ENCODE measurements at places on chromosomes 4 and X.

DNA sequence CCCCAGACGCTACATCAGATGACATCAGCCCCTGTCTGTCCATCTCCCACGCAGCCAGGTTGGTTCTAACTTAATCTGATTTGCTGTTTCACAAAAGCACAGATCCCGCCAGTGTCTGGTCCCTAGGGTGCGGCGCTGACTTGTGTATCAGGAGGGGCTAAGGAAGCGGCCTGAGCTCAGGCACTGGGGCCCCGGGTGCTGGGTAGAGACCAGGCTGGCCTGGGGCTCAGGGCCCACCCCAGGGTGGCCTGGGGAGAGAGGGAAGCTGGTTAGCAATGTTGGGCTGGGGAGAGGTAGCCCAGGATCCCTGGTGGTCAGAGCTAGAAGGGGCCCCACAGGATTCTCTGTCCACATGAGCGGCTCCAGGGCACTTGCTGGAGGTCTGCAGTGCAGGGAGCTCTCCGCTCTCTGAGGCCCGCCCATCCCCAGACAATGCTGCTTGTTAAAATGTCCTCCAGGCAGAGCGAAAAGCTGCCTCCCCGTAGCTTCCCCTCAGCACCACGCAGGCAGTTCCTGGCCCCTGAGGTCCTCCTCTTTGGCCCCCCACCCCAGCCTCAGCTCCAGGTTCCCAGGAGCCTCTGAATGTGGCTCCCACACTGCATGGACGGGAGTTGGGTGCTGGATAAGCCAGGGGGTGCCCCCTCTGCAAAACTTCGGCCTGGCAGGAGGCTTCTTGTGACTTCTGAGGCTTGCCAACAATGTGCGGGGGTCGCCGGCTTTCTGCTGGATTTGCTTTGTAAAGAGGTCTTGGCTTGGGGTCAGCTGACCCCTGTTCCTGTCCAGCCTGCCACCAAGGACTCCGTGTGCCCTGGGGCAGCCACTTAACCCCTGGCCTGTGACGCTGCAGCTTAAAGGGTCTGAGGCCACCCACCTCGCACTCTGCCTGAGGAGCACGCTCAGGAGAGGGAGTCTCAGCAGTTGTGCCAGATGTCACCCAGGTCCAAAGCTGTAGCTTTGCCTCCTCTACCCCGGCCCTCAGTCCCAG, 112.9 kb downstream of the CPZ start:
- DNase-seq: no peak

DNA sequence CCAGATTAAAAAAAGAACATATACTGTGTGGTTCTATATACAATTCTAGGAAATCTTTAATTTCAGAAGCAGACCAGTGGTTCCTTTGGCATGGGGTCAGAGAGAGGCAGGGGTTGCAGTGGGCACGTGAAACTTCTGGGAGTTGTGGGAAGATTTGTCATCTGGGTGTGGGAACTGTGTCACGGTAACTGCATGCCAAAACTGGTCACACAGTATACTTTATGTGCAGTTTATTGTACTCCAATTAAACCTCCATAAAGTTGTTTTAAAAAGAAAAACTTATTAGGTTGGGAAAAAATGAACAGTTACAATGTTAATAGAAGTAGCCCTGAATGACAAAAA, 26.7 kb upstream of the STS start:
- DNase-seq: no peak

- no peak for DNase-seq
Measured at GRCh38 chrX:6131287-6131686, 97.4 kb downstream of the NLGN4X start.

DNA sequence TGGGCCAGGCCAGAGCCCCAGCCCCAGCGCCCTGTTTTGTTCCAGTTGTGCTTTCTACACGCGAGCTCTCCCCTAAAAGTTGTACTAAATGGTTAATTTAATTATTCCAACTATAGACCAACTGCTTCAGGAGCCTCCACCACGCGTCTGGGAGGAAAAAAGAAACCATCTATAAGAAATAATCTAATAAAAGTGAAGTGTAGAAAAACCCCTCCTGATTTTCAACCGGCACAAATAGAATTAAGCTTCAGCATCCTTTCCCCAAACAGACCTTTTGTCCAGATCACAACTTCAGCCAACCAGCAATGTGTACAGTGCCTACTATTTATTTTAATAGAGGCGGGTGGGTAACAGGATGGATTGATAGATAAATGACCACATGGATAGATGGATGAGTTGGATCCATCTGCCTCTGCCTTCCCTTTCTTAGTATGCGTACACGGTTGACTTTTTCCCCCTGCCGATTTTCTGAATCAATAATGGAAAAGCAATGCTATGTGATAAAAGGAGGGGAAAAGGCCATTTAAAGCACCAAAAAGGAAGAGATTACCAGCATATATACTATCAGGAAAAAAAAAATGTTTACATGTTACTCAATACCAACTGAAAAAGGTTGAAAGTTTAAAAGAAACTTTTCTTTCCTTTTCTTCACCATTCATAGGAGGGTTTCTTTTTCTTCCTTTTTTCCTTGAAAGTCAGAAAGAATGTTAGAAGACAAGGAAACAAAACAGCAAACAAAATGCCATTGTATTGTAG, 3.7 kb upstream of the PHOX2B start:
- no peak for DNase-seq

DNA sequence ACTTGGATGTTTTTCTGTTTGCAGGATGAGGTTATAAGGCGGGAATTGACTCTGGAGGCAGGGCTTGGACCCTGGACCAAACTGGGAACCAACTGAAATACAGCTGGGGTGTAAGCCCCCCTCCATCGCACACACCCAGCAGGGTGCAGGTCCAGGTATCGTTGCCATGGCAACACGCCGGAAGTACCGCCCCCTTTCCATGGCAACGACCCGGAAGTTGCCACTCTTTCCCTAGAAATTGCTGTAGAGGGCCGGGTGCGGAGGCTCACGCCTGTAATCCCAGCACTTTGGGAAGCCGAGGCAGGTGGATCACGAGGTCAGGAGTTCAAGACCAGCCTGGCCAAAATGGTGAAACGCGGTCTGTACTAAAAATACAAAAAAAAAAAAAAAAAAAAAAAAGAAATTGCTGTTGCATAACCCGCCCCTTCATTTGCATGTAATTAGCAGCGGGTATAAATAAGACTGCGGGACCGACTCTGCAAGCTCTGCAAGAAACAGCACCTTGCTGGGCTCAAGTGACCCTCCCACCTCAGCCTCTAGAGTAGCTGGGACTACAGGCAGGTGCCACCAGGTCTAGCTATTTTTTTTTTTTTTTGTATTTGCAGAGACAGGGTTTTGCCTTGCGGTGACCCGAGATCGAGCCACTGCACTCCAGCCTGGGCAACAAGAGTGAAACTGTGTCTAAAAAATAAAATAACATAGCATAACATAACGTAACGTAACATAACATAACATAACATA, 139.6 kb downstream of the CRLF2 start:
- DNase-seq: no peak

DNA sequence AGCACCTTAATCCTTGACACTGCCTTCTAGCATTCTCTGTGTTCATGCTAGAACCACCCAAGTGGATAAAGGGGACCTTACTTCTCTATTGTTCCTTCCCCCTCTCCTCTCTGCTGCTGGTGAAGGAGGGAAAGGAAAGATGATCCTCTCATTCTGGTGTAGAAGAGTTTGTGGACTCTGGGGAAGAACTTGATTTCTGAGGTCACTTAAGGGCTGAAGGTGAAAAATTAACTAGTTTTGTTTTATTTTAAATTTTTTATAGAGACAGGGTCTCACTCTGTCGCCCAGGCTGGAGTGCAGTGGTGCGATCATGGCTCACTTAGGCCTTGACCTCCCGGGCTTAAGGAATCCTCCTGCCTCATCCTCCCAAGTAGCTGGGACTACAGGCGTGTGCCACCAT, 29.8 kb downstream of the SMS start:
- DNase-seq: no peak

- DNase-seq: no peak
Measured at GRCh38 chrX:95427389-95427788, 1257.3 kb upstream of the DIAPH2 start.

GRCh38 chrX:11789809-11790208, 31.8 kb downstream of the MSL3 start:
- no peak for DNase-seq

- no peak for DNase-seq
Measured at GRCh38 chr4:102734116-102734515, 26.7 kb downstream of the MANBA start.

GRCh38 chrX:56978172-56978571, 17.2 kb downstream of the SPIN3 start:
- DNase-seq: no peak

DNA sequence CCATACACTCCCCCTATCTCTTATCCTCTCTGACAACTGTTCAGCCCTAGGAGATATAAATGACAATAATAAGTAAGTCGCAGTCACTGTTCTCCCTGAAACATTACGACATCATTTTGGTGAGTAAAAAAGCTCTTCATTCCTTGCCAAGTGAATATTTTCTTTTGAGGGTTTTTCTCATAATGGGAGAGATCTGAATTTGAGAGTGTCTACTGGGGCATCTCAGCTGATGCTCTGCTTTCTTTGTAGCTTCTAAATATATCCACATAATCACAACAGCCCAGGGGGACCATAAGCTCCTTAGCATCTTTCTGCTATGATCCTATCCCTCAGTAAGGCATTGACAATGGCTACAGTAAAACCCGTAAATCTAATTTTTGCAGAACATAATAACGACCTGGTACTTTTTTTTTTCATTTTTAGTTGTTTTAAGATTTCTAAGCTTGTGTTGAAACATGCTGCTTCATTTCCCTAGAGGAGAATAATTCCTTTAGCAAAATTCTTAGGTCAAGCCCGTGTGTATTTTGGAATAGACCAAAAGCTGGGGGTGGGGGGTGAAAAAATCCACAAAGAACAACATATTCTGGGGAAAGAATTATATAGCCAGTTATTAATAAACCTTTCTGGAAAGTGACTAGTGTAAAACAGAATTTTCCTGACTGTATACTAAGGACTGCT, 78.1 kb upstream of the GPM6B start:
- no peak for DNase-seq

GRCh38 chrX:8731559-8732395, at the start of gene ANOS1:
ANOS1 (minus strand) TSS chrX:8732137; CDS start chrX:8732036, 101 bp downstream.
- DNase-seq: no peak

DNA sequence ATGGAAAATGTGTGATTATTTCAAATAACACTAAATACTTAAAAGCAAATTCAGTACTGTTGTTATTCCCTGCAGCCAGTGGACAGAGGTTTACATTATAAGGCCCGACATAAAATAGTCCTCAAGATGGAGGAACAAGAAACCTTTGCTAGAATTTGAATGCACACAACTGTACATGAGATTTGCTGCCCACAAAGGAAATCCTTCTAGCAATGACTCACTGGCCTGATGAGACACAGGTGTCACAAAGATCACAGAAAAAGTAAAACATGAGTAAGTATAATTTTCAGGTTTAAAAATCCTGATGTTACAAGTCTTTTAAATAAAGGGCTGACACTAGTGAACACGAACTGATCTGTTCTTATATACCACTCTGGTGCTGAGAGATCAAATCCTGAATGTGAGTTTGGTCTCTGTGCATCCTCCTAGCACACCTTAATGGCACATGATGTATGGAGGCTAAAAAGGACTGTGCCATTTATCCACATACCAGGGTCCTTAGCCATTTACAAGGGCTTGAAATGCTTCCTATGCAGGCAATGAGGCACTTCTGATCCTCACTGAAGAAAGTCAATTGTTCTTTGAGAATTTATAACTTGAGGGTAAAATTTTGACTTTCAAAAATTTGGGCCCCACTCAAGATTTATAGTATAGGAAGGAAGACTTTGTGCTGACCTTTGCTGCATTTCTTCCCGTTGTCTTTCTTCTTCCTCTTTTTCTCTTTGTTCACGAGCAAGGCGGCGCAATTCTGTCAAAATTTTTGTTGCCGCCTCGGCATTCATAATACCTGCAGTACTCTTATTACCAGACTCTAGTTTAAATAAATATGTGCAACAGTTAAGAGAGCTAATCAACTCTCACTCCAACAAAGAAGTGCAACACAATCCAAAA, 23.0 kb downstream of the MAP7D3 start:
- no peak for DNase-seq

- no peak for DNase-seq
Measured at GRCh38 chr4:1522606-1523005, 116.4 kb upstream of the NKX1-1 start.

DNA sequence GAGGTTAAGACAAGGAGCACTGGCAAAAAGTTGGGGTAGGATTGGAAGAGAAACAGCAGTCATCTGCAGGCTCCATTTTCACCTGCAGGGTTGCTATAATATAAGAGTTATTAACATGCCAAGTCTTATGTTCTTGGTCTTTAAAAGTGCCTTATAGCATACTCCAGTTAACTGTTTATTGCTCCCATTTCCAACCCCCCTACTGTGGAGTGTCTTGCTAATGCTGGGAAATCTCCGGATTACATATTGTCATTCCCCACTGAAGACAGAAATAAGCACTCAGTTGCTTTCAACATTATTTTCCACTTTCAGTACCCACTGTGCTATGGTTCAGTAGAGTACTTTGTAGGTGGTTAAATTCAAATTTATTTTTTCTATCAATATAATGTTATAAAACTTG, 1014.3 kb downstream of the RPA4 start:
- no peak for DNase-seq

DNA sequence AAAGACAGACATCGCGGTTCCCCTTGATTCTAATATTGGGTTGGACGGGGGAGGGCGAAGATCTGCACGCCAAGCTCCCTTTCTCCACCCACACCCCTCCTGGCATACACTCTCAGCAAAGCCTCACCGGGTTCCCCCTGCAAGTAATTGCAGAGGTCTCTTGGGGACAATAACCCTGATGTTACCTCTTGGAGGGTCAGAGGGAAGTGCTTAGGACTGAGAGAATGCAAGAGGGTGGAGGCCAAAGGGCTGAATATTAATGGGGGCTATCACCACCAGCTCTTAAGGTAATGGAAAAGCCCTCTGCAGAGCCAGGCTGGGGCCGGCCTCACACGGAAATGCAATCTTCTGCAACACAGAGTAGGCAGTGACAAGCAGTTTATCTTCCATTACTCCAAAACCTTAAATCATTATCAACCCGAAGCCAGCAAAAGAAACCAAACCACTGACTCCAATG, 344.1 kb upstream of the GATB start:
- no peak for DNase-seq

DNA sequence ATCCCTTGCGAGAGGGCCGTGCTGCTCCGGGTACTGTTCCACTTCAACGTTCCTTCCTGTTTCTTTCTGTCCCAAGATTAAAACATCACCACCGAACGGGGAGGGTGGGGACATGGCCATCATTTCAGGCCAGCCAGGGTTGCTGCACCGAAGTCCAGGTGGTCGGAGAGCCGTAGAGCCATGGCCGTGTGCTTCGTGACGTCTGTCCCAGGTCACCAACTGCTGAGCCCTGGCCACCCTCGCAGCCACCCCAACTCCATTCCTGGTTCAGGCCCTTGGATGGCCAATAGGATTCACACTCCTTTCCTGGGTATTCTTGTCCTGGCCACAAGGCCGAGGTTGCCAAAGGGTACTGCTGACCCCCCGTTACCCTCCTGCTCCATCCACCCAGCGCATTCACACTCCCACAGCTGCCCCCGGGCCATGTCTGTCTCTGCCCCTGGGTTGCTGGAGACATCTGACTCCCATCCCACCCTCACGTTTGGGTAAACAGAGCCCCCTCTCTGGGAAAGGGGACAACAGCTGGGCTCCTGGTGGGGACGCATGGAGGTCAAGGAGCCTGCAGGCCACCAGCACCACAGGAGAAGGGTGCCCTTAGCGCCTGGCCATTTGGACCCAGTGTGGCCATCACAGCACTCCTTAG, 103.2 kb downstream of the HMX1 start:
- no peak for DNase-seq

- no peak for DNase-seq
Measured at GRCh38 chr4:88575186-88575585, 17.1 kb upstream of the HERC3 start.

Data from GOT3 (cell line).